Bronchial epithelial cell (primary cell): ENCODE measurements at places on chromosomes 5 and 9.

GRCh38 chr5:14879937-14880589 lies 8.5 kb upstream of the ANKH start:
- DNase-seq = peak; percentile 51

DNA sequence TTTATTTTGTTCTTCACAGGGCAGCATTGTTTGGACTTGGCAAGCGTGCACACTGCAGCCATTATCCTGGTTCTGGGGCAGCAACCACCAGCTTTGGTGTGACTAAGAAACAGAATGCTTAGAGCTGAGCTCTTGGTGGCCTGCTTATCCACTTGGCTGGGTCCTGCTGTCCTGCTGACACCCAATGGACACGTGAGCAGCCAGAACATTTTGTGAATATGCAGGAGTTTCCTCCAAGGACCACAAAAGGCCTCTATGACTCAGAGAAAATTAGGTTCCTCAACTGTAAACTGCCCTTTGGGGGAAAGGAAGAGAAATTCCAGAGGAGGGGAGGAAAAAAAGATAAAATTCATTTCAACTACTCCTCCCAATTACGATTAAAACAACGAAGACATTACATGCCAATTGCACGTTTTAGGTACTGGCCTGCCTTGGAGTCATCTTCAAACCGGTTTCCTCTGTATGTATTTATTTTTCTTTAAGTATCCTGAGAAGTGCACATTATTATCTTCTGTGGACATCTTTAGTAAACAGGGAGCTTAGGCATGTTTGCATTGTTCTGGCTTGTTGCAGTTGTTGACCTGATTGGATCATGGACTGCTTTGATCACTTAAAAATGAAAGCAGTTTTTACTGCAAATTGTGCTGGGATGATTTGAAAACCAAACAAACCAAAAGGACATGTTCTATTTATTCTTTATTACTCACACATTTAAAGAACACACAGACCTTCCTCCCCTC lies 82.3 kb upstream of the TLE4 start:
- DNase-seq = peak; percentile 54

DNA sequence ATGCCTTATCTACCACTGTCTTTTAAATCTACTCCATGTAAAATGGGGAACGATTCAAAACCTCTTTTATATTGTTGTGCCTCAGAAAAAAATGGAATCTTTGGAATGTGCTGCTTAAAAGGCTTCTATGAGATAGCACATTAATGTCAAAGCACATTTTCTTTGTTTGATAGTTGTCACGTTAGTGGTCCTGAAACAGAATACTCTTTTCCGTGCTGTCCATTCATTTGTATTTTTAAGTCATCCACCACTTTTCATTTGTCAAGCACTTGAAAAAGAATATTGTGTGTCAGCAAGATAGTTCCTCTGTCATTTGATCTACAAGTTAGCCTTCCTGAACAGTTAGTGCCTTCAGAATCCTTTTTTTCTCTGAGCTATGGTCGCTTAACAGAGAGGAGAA lies 246.9 kb downstream of the MAST4 start:
- DNase-seq = no peak

DNA sequence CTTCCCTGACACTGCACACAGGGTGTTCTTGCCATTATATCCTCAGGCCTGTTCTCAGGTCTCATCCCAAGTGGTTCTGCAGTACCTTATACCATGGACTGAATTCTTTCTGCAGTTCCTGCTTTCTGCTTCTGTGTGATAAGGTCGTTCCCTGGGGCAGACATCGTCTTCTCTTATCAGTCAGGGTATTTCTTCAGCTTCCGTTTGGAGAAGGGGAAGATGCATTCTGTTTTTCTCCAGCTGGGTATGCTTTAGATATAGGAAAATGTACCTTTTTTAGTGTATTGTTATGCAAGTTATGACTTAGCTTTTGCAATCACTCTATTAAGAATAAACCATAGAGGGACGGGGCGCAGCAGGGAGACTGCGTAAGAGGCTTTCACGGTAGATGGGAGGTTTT lies 31.1 kb downstream of the RALGPS1 start:
- DNase-seq = no peak

GRCh38 chr5:35561396-35561795 lies 56.3 kb upstream of the SPEF2 start:
- DNase-seq = no peak

GRCh38 chr9:127783111-127784008 lies 2.5 kb upstream of the CDK9 start:
- DNase-seq = no peak

- DNase-seq = no peak
Observed at GRCh38 chr5:111486926-111487325, 25.4 kb downstream of the STARD4 start.

DNA sequence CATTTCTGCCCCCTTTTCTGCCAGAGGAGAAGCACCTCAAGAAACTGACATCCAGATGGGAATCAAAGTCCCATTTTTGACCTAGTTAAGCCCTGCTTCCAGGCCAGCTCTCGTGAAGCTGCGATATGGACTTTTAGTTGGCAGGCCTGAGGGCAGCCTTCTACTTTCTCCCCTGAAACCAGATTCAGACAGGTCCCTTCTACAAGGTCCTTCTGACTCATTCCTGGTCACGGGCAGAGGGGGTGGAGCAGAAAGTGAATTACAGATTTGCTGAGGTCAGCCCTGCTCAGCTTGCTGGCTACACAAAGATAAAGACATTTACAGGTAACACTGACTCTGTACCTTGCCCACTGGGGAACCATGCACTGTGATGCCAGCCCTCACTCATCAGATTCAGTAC lies 52.8 kb upstream of the TUT7 start:
- DNase-seq = peak; percentile 89

GRCh38 chr5:132300577-132301343 lies 6.6 kb downstream of the SLC22A4 start:
- DNase-seq = no peak

- DNase-seq = no peak
Observed at GRCh38 chr5:171639205-171639621, 146.4 kb upstream of the SMIM23 start.

- DNase-seq = no peak
Observed at GRCh38 chr5:166058660-166059059, 2232.8 kb upstream of the WWC1 start.

DNA sequence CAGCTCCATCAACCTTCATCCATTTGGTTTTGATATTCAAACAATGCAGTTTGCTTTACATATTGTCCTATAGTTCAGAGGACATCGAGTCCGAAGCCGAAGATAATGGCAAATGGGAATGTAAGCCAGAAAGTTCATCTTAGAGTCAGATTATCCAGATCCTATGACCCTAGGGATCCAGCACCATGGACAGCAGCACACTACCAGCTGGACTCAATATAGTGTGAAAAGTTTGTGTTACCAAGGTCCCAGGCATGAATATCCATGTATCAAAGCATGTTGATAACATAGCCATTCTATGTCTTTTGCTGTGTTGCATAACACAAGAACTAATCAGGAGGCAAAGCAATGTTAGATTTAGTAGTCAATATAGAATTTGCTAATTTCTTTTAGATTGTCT lies 46.3 kb downstream of the FSTL4 start:
- peak; percentile 19 for DNase-seq

DNA sequence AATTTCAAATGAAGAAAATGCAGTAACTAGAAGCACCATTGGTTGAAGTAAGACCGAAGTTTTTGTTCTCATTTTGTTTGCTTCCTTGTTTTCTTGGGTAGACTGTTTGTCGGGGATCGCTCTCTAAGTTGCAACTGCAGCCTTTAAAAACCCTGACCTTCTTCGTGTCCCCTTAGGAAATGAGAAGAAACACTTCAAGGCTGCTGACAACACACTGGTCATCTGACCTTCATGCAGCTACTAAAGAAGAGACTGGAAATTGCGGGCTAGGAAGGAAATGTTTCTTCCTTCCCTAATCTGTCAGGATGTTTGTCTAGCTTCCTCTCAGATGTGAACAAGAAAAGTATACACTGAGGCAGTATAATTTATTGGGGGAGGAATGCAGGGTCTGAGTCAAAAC lies 50.7 kb upstream of the CHSY3 start:
- DNase-seq = no peak

DNA sequence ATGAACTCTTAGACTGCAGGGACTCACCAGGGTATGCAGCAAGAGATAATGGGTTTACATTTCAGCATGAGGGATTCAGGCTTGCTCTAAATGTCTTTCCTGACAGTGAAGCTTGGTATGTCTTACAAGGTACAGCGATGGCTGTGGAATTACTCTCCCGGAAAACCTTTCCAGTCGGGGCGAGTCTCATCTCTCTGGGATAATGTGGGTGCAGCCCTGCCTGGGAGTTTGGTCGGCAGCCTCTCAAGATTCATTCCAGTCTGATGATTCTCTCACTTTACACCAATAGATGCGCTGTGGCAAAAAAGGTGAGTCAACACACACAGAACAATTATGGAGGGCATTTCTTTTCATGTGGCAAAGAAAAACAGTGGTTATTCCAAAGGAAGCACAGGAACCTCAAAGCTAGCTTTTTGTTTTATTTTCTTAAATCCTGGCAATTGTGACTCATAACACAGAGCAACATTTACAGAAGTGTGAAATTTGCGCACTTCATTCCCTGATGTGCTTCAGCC lies 190.3 kb downstream of the DCP2 start:
- peak; percentile 97 for DNase-seq

- DNase-seq = peak; percentile 44
Observed at GRCh38 chr5:113520429-113520828, 6.9 kb downstream of the YTHDC2 start.

GRCh38 chr5:101611039-101611438 lies 685.0 kb downstream of the SLCO4C1 start:
- no peak for DNase-seq

DNA sequence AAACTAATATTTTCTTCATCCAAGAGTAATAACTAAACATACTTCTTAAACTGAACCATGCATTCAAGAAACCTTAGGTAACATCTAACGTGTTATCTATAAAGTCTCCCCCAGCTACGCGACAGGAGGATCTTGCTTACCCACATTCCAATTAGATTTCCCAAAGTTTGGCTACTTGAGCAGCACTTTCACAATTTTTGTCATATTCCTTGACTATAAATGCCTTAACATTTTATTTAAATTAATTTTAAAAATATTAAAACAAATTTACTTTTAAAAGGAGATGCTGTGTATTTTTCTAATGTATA lies 25.3 kb upstream of the IFNE start:
- no peak for DNase-seq

DNA sequence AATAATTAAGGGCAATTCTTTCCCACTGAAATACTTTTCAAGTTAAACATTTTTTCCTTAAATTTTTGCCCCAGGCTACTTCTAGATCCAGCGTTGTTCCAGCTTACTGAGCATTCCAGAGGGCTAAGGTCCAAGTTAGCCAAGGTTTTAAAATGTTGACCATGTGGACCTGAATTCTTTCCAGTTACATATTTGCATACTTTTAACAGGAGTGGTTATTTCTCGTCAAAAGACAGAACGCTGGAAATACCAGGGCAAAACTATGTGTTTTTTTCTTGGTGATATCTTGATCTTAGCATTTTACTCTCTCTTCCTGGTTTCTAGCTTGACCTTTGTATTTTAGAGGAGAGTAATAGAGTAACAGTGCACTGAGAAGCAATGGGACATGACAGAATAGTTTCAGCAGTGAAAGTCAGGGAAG lies 32.8 kb downstream of the TMC1 start:
- DNase-seq = no peak

DNA sequence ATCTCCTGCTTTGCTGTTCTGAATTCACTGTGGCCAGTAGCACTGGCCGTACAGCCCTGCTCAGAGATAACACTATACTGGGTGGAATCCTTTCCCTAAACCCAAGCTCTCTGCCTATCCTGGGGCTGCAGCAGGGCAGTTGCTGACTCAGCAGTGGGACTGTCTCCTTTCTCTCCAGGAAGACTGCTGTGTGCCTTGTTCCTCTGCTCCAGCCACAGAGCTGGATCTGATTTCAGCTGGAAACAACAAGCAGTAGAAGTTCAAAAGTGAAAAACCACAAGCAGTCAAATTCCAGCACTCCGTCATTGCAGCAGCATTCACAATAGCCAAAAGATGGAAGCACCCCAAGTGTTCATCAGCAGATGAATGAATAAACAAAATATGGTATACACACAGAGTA lies 105.0 kb downstream of the FBXL7 start:
- DNase-seq = no peak

- DNase-seq = no peak
Observed at GRCh38 chr9:3125602-3126405, 281.9 kb upstream of the PUM3 start.

GRCh38 chr5:82982846-82983245 lies 94.3 kb downstream of the TMEM167A start:
- DNase-seq = no peak

DNA sequence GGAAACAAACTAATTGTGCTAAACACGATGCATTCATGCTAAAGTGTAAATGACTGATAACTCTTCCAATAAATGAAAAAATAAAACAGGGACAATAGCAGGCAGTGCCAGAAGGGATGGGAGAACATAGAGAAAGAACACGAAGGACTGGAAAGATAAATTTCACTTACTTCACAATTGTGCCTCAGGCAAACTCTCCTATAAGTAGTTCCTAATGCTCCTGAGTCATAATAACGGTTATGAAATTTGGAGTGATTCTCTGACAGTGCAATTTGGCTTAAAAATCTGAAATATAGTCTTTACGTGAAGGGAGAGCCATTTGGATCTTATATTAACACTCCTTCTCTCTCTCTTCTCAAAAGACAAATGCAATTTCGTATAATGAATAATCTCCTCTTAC lies 2218.5 kb downstream of the MAT2B start:
- peak; percentile 0 for DNase-seq

DNA sequence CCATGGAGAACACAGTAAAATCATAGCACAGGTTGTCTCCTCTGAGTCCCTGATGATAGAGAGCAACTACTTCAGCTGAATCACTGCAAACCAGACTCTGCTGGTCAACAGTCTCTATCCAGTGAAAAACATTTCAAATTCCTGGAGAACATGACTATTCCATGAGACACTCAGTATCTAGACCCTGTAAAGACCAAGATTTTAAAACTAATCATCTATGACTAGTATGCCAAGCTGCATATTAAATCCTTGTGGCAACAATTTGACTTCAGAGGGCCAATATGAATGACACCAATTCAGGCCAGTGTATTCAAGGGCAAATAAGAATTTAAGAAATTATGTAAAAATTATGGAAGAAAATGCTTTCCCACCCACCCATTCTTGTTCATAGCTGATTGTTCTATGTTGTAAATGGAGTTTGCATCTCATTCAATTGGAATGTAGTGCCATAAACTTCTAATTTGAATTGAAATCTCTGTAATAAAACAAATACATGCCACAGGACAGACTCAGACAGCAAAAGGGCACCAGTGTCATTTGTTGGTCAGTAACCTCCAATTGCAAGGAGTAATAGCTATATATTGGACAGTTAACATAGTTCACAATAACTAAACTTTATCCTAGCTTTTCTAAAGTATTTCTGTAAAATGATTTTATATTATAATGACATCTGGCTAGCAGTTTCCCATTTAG lies 80.1 kb upstream of the LPAR1 start:
- DNase-seq = no peak

DNA sequence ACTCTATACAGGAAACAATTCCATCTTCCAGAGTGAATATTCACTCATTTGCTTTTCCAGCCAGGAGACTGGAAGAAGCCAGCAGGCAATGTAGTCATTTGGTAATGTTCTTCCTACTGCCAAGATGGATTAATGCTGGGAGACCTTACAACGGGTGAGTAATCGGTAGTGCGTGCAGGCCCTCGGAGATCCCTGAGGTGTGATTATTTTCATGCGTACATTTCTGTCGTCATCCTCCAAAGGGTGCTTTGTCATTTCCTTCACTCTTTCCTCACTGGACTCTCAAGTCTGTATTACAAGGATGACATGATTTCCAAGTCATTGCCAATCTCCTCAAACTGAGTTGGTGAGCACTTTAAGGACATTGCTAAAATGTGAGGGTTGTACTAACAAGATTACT lies 263.5 kb downstream of the CWC27 start:
- peak; percentile 88 for DNase-seq

- no peak for DNase-seq
Observed at GRCh38 chr5:29992248-29992647, 1201.2 kb upstream of the CDH6 start.
